ENCODE measurements at places on chromosomes 2 and 18.
A peak's percentile ranks its signal among the peaks of the same experiment; 100 is the strongest.

GRCh38 chr2:172861098-172861497 is 125.5 kb downstream of the RAPGEF4 start:
- DNase-seq, result no peak

DNA sequence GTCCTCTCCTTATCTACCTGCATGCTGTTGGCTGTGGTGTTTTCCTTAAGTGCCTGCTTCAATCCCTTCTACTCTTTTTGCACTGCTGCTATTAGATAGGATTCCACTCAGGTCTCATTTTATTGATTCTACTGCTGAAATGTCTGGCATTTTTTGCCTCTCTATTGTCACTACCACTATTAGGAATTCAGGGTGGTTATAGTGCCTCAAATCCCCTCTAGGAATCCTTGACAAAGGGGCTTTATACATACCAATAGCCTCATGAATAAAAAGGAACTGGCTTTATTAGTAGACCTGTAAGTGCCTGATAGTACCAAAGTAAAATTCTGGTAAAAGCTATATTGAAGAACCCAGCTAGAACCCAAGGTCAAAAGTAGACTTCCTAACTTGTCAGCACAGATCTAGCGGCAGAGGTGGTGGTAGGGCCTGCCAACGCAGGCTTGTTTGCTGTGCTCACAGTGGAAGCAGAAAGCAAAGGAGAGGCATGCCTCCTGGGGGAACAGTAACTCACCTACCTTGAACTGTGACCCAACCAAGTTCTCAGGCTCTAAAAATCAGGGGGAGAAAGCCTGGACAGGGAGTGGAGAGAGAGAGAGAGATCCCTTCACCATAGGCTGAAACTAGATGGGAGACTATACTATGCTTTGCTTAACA is 200.8 kb downstream of the RAB3GAP1 start:
- DNase-seq, result no peak

- no peak for DNase-seq
These were observed 31.2 kb upstream of the GTF2A1L start for GRCh38 chr2:48586433-48586832.

GRCh38 chr2:113088213-113088992 is 20.6 kb downstream of the IL1F10 start:
- no peak for DNase-seq

DNA sequence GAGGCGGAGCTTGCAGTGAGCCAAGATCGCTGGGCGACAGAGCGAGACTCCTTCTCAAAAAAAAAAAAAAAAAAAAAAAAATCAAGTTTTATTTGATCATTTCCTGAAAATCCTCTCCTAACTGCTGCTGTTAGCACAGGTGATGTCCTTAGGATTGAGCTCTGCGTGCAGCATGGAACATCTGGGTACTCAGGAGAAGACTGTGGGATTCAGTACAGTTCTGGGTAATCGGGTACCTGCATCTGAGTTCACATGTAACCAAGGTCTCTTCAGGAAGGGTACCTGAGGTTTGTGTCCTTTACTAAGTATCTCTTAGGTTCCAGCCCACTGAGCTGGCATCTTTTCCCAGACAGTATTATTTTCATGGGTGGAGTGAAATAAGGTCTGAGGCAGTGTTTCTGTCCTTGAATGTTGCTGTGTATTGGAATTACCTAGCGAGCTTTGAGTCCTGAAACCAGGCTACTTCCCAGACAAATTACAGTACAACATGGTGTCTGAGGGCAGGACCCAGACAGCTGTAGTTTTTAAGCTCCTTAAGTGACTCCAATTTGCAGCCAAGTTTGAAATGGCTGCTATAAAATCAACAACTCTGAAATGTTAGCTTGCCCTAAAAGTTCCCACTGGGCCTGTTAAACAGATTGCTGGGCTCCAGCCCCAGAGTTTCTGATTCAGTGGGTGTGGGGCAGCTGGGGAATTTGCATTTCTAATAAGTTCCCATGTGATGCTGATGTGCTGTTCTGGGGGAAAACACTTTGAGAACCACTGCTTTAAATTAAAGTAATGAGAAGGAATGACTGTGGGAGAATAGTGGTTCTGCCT is 120.5 kb downstream of the PMAIP1 start:
- no peak for DNase-seq

DNA sequence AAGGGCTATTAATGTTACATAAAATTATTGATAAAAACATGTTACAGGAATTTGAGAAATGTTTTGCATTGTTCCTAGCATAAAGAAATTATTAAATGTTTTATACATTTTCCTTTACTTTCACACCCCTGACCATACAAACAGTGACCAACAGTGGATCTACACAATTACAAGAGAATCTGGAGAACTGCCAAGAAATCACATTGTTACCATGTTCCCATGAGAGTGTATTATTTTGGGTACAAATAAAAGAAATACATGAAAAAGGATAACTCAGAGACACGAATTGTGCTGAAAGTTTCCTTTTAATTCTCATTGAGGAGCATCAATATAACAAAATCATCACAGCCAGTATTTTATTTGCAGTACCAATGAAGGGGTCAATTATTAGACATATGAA is 150.1 kb downstream of the WDPCP start:
- no peak for DNase-seq

- no peak for DNase-seq
These were observed 206.7 kb downstream of the EIPR1 start for GRCh38 chr2:3170792-3171455.

GRCh38 chr2:42053791-42054701 is 6.2 kb downstream of the PKDCC start:
- no peak for DNase-seq

DNA sequence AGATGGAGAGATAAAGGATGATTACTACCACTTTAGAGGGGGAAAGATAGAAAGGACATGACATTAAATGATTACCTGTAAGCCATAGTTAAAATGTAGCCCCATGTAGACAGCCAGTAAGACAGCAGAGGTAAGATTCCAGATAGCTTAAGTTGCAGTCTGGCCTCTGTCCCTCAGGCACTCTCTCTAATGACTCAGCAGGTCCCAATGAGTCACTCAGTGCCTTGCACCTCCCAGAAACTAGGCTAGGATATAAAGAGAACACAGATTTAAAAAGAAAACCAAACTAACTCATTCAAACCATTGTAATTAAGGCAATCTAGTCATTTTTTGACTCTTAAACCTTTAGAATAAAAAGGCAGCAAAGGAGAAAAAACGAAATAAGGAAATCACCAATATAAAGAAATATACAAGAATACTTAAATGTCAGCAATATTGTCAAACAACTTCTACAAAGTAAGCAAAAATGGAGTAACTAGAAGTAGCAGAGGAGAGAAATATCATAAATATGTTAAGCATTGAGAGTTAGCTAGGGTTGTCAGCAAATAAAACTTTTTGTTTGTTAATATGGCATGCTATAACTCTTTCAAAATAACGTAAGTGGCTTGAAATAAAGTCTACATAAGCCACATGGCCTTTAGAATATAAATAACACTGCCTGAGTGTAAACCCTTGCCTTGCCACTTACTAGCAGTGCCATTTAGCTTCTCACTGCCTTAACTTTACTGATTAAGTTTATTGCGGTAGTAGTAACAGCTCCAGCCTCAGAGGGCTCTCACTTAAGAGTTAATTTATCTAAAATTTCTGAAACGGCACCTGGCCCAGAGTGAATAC is 48.5 kb downstream of the SOCS6 start:
- DNase-seq, result no peak

DNA sequence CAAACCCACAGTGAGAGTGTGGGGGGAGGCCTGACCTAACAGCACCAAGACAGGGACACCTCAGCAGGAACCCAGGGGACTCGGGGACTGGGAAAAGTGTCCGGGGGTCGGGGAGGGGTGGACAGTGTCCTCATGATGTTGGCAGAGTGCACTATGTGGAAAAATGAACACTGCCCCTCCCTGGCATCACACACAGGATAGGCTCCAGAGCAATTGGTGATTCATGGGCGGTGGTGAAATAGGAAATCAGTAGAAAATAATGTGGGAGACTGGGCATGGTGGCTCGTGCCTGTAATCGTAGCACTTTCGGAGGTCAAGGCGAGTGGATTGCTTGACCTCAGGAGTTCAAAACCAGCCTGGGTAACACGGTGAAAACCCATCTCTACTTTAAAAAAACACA is 3.6 kb upstream of the ANO7 start:
- DNase-seq, result no peak

DNA sequence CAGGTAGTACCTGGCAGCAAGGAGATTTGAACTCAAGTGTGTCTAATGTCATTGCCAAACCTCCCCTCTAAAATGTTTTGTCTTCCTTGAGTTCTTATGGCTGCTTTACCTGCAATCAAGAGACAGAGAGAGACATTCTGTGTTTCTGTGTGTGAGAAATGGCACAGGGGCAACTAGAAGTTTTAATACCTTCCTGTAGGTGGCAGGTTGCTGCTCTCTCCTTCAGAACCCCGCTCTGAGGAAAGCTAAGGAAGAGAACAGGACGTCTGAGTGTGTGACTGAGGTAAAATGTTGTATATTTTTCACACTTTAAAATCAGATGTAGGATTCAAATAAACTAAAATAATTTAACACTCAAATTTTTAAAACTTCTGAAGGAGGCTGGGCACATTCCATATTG is 19.2 kb downstream of the DTNA start:
- no peak for DNase-seq

DNA sequence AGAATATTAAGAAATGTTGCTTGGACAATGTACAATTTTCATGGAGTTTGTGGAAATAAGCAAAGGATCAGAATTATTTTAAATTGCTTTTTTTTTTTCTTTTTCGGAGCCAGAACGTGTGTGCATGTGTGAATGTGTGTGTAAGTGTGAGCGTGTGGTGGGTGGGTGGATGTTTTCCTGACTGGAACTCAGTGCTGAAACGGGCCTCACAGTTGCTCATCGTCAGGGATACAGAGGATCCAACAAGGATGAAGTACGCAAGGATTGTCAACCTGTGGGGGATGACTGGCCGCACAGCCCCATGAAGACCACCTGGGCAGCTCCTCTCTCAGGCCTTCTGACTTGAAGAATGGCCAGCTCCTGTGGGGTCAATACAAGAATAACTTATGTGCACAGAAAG is 17.5 kb downstream of the IL1B start:
- DNase-seq, result no peak

- no peak for DNase-seq
These were observed 22.9 kb upstream of the MGAT4A start for GRCh38 chr2:98753801-98754200.

DNA sequence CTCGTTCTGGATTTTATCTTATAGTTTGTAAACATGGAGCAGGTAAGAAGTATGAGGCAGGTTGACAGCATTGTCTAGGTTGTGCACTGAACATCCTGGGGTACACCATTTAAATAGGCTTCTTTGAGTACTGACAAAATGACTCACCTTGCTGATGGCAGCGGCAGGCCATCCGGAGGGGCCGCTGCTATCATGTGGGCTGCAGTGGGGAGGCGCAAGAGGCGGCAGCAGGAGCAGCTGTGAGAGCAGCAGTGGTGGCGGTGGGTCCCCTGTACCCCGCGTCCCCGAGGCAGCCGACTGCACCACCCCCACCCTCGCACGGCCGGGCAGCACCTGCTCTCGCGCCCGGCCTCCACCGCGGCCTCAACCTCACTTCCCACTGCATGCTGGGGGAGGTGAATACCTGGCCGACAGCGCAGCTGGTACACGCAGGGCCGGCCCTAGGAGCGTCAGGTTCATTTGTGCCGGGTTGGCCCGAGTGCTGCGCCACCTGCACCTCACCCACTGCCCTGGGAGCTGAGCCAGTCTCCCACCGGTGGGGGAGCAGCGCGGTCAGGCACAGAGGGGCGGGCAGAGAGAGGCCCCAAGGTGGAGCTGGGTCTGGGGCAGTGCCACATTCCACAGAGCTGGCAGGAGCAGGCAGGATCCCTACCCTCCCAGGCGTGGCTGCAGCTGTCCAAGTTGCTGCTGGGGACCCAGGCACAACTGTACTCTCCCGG is 154.5 kb upstream of the RBMS1 start:
- peak; percentile 35 for DNase-seq

DNA sequence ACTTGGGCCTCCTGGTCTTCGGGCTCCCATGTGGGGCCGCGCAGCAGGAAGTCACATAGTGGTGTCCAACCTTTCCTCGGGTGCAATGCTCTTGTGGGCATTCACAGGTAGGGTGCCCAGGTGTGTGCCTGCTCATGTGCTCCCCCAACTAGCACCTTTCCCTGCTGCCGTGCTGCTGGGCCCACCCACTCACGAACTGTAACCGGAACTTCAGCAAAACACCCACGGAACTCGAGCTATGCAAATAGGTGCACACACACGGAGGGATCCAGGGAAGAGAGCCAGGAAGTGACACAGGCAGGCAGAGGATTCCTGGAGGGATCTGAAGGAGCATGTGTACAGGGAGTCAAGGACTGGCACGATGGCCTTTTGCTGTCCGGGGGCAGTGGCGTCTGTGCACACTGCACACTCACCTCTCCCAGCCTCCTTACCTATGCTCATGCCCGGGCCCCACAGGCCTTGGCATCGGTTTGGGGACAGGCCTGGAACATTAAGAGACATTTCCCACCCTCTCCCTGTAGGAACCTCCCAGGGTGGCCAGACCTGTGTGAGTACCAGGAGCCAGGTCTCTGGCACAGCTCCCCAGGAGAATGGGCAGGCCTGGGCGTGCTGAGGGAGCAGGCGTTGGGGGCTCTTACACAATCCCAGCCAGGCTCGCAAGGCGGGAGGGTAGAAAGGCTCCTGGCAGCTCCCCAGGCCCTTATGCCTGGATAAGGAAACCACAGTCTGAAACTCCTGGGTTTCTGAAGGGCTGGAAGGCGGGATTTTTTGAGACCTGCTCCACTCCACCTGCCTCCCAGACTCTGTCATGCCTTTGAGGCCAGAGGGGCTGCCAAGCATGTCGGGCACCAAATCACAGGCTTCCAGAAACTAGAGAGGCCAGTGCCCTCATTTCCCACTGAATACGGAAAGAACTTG is 6.6 kb upstream of the PTMA start:
- DNase-seq, result no peak

GRCh38 chr2:191864628-191865374 is 17.9 kb upstream of the CAVIN2 start:
- DNase-seq, result no peak

DNA sequence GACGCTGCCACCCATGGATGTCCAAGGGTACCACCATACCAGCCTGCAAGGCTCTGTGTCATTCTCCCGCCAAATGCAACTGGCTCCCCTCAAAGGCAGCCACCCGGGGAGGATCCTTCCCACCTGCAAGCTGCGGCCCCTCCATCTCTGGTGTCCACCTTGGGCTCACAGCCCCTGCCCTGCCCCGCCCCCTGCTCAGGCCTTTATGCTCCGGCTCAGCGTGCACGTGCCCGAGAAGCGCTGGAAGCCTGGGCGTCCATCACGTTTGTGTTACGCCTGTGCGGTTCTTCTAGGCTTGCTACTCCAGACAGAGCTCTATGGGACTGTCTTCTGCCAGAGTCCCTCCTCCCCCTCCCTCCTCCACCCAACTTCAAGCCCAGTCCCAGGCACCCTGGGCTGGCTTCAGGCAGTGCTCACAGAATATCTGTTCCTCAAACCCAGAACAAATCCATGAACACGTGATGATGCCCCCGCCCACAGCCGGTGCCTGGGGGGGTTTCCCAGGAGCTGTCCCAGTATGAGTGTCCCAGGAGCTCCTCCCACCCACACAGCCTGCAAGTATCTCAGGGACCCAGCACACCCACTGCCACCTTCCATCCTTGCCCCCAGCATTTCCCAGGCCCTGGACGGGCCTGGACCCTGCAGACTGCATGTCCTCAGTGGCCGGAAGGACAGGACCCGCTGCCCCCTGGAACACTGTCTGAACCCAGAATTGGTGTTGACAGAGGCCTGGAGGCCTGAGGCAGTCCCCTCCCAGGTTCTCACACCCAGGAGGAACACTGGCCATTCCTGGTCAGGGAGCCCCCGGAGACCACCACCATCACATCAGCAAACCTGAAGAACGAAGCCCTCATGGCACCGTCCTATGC is 30.3 kb downstream of the KIF1A start:
- DNase-seq, result no peak
